NCI-H2171 (cell line): ENCODE measurements at places on chromosomes 2 and 18.

DNA sequence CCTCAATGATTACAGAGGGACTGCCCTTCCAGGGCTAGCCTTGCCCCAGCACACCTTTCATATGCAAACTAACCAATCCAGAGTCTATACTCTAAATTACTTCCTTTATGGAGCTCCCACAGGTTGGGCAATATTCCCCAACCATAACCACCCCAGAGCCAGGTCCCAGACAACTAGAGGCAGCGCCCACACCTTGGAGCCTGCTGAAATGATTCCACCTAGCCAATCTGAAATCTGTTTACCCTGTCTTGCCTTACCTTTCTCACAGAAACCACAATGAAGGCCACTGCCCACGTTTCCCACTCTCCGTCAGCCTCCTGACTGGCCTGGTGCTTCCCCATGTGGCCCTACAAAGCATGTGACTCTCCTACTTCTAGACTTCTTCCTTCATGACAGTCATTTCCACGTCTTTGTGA, 62.0 kb downstream of the REEP1 start:
- no peak for DNase-seq

DNA sequence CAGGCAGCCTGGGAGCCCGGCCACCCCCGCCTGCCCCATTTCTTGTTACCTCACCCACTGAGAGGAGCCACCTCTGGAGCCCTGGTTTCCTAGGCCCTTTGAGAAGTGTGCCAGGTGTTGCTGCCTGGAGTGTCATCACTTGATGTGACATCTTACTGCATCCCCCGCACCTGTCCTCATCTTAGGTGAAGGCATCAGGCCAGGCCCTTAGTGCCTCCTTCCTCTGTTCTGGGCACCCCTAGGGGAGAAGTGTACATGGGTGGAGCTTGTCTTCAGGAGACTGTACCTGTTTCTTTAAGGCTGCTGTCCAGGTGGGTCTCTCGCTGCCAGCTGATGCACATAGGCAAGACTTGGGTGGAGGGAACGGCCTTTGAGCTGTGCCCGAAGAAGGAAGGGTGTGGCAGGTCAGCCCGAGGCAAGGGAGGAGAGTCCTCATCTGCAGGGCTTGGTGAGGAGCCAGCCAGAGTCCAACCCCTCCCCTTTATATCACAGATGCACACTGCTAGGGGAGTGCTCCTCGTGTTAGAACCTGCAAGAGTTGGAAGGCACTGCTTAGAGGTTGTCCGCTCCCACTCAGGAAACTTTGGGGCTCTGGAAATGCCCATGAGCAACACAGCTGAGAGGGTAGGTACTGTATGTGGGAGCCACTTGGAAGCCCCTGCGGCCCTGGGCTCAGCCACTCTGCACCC, 45.9 kb downstream of the NCK2 start:
- no peak for DNase-seq

DNA sequence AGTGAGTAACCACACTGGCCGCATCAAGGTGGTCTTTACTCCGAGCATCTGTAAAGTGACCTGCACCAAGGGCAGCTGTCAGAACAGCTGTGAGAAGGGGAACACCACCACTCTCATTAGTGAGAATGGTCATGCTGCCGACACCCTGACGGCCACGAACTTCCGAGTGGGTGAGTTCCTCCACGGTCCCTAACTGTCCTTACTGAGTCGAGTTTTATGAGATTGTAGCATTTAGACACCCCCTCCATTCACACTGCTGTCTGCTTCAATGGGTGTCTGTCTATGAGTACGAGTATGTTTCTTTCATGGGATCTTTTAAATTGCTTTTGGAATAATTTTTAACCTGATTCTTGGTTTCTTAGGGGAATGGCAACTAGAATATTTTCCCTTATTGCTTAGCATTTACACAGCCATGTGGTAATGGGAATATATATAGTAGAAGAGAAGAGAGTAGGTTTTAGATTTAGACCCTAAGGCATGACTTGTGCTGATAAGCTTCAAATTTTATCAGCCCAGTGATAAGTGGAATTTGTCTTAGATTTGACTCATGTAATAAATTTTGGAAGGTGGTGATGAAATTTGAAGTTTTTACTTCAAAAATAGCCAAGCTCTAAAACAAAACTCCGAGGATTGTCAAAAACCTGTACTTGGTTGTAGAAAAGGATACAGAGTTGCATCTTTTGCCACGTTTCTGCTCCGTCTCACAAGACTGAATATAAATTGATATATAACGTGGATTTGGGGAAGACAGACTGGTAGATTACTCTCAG, 188.2 kb downstream of the LTBP1 start:
- DNase-seq: no peak

- no peak for DNase-seq
Observed at GRCh38 chr2:239196474-239197021, 204.3 kb downstream of the HDAC4 start.

- DNase-seq: no peak
Observed at GRCh38 chr2:98140210-98140609, 53.2 kb downstream of the VWA3B start.

GRCh38 chr2:5990086-5990485, 297.9 kb downstream of the SOX11 start:
- no peak for DNase-seq

GRCh38 chr2:196808083-196808665, 981 bp downstream of the C2orf66 start:
- peak; percentile 42 for DNase-seq

DNA sequence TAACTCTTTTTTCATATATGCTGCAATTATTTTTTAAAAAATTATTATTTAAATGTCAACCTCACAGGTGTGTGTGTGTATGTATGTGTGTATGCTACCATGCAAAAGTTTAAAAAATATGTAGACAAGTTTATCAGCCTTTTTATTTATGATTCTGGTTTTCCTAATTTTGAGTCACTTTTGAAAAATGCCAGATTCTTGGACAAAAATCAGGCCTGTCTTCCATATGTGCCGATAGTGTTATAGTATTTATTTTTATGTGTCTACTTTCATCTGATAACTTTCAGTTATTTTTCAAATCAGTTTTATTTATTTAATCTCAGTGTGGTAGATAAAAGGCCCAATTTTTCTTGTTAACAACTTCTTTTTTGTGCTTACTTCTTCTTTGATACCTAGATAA, 176.2 kb downstream of the RDH14 start:
- DNase-seq: no peak

GRCh38 chr2:126568734-126569133, 87.2 kb upstream of the GYPC start:
- no peak for DNase-seq

- DNase-seq: no peak
Observed at GRCh38 chr2:167758292-167758691, 489.1 kb downstream of the STK39 start.

GRCh38 chr2:149333636-149334035, 3.2 kb downstream of the LYPD6 start:
- no peak for DNase-seq

- no peak for DNase-seq
Observed at GRCh38 chr2:129502781-129503180, 476.7 kb upstream of the RAB6C start.

- DNase-seq: no peak
Observed at GRCh38 chr2:66344087-66344663, 90.8 kb upstream of the MEIS1 start.

GRCh38 chr2:39379643-39380524, 57.2 kb downstream of the MAP4K3 start:
- no peak for DNase-seq

GRCh38 chr2:20635113-20635510, 15.8 kb downstream of the HS1BP3 start:
- no peak for DNase-seq

GRCh38 chr2:236170590-236171165, 2.5 kb upstream of the GBX2 start:
- DNase-seq: no peak
